ENCODE measurements at places on chromosomes 2 and 18.

DNA sequence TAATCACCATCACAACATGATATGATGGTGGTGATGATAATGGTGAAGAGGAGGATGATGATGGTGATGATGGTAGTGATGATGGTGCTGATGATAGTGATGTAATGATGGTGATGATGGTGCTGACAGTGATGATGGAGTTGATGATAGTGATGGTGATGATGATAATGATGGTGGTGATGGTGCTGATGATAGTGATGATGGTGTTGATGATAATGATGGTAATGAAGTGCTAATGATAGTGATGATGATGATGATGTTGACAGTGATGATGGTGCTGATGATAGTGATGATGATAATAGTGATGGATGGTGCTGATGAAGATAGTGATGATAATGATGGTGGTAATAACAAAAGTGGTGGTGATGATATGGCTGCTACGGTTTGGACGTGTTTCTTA is 4.4 kb upstream of the GPR148 start:
- DNase-seq = no peak

GRCh38 chr2:62467100-62467474 is 38.9 kb downstream of the TMEM17 start:
- no peak for DNase-seq

DNA sequence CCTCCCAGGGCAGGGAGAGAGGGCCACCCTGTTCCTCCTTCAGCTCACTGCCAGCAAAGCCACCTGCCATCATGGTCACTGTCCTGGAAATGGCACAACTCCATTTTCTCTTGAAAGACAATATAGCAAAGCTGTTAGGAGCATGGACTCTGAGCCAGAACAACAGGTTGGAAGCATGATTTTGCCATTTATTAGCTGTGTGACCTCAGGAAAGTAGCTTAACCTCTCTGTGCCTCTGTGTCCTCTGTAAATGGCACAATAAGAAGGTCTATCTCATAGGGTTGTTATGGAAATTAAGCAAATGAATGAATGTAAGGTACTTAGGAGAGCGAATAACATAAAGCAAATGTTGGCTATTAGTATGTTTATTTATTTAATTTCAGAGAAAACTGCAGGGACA is 730.4 kb upstream of the ID2 start:
- DNase-seq = no peak

GRCh38 chr18:51765606-51766360 is 568.3 kb upstream of the MEX3C start:
- DNase-seq = no peak

- no peak for DNase-seq
Observed at GRCh38 chr2:38654528-38655381, 11.2 kb upstream of the GALM start.

DNA sequence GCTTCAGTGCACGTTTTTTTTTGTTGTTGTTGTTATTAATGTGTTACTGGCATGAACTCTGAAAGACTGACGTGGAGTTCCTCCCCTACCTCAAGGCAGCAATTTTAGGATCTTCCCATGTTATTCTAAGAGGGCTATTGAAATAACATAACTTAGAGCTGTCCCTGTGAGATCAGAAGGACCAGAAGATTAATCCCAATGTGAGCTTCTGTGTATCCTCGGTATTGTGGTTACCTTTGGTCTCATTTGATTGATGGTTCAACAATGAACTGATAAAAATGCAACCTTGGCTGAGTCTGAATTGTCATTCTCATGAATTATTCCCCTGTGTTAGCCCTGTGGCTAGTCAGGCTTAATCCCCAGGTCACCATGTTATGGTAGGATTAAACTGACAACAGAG is 394.1 kb downstream of the TRIB2 start:
- DNase-seq = no peak

- DNase-seq = no peak
Observed at GRCh38 chr18:41058351-41059125, 896.5 kb upstream of the PIK3C3 start.

DNA sequence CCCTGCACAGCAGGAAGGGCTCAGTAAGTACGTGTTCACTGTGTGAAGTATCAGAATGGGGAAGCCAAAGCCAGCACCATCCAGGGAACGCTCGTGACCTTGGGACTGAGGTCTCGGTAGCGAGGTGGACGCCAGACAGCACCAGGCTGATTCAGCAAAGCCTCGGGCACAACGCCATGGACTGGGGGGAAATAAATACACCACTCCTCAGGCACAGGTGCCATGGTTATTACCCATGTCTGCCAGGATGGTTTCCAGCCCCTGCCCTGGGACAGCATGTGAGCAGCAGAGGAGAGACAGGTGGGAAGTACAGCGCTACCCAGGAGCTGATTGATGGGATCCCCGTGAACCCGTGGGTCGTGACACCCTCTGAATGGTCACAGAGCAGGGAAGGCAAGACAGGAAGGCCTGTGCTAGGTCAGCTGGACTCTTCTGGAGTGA is 53.0 kb downstream of the REEP1 start:
- DNase-seq = no peak

GRCh38 chr2:142435847-142436246 is 305.0 kb upstream of the LRP1B start:
- no peak for DNase-seq

GRCh38 chr2:96107708-96108065 is 8.7 kb downstream of the ADRA2B start:
- DNase-seq = no peak

DNA sequence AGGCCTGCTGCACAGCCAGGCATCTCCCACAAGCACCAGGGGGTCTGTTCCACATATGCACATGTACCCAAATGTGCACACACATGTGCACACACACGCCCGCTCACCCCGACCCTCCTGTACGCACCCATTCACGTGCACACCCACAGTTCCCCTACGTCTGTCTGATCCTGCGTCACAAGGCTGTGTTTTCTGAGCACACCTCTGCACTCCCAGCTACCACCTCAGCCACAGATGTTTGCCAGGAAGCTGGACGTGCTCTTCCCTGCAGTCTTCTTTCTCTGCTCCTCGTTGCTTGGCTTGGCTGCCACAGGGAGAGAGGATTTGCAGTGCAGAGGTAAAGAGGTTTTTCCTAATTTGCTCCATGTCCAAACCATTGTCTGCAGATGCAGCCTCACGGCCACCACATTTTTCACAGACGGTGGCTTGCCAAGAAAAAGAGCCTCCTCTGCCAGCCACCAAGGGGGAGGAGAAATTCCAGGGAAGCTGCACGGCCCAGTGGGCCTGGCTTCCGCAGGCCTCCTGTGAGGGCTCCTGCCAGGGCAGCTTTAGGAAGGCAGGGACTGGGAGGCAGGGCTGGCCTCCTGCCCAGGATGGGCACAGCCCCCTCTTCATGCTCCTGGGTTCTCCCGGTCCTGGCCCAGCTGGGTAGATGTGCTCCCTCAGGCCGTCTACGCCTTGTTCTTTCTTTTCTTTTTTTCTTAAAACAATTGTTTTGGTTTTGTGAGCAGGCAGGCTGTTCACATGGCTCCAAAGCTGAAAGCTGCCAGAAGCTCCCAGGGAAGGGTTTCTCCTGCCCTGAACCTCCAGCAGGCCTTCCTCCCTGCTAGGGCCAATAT is 29.3 kb upstream of the HS6ST1 start:
- DNase-seq = peak; percentile 71

GRCh38 chr2:53268626-53269025 is 499.0 kb upstream of the CHAC2 start:
- no peak for DNase-seq

- DNase-seq = no peak
Observed at GRCh38 chr2:238019962-238020361, 40.8 kb upstream of the SCLY start.

GRCh38 chr18:3126457-3127097 is 93.2 kb downstream of the MYOM1 start:
- no peak for DNase-seq

GRCh38 chr2:158395166-158395565 is 61.4 kb downstream of the CCDC148 start:
- DNase-seq = no peak

GRCh38 chr2:229446350-229446749 is 175.3 kb upstream of the PID1 start:
- no peak for DNase-seq

- no peak for DNase-seq
Observed at GRCh38 chr2:116416731-116417377, 1397.6 kb upstream of the DDX18 start.

DNA sequence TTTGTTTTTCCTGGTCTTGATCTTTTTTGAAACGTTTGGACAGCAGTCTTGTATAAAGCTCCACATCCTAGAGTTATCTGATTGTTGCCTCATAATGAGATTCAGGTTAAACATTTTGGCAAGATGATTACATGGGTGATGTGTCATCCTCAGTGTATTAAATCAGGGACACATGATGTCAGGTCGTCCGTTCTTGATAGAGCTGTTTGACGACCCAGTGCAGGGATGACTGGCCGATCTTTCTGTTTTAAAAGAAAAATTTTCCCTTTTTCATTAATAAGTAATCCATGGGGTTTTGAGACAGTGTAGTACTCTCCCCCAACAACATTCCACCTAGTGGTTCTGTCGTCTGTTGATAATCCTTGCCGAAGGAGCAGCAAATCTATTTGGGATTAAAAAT is 44.5 kb upstream of the SERPINB2 start:
- no peak for DNase-seq

DNA sequence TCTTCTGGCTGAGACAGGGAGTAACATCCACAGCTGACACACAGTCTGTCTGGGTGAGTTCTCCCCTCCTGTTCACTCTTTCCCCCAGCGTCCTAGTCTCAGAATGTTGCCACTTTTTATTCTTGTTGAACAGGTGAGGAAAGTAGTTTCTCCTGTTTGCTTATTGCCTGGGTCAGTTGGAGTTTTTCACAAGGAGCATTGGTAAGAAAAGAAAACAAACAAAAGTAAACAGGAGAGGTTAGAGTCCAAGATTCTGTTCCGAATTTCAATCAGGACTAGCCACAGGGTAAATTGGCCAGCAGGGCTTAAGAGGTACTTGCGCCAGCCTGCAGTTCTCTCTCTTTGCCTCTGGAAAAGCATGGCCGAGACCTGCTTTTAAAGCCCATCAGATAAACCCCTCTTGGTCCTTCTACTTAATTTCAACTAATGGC is 255.0 kb upstream of the EPAS1 start:
- DNase-seq = no peak

- no peak for DNase-seq
Observed at GRCh38 chr18:61394983-61395382, 61.8 kb downstream of the CDH20 start.

GRCh38 chr18:48800876-48801727 is 149.7 kb downstream of the SMAD7 start:
- DNase-seq = no peak

DNA sequence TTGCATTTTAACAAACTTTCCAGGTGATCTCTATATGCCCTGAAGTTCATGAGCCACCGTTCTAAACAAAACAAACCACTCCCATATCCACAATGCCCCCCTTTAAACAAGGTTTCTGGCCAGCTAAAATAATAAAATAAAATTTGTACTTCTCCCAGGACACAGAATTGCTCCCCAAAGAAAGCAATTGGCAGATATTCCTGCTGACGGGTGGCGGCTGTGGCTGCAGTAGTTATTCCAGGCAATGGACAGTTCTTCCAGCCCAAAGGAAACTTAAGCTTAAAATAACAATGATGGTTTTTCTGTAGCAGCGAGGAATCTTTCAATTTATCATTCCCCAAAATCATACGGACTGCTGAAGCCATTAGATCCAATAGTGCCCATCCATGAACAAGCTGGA is 260.5 kb upstream of the ZNF521 start:
- DNase-seq = no peak

DNA sequence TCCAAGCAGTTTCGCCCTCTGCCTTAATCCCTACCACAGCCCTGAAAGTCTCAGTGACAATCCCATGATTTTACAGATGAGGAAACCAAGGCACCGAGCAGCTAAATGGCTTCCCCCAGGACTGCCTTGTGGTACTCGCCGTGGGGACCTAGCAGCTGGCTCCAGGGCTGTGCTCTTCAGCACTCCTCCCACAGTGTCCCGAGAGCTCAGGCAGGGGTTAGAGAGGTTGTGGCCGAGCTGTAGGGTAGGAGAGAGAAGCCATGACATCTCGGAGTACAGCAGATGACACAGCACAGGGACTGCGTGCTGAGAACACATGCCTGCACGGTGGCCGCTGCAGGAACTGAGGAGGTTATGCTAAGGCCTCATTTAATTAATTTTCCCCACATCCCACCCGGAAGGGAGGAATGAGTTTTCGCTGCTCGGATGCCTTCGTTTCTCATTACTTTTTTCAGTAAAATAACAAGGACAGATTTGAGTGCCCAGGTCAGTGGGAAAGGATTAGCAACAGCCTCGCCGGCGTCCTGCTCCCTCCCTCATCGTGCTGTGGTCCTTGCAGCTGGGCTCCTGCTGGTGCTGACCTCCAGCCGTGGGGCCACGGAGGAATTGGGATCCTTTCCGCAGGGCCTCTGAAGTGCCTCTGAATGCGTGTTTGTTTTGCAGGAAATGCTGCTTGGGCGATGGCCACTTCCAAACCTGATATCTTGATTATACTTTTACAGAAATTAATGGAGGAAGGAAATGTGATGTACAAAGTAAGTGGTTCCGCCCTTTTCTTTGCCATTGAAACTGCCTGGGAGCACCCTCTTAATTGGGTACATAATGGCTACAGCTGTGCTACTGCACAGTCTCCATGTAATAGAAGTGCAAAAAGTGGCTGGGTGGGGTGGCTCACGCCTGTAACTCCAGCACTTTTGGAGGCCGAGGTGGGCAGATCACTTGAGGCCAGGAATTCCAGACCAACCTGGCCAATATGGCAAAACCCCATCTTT is 61.2 kb downstream of the WDSUB1 start:
- no peak for DNase-seq

GRCh38 chr2:226299771-226300170 is 499.8 kb downstream of the IRS1 start:
- DNase-seq = no peak

- no peak for DNase-seq
Observed at GRCh38 chr2:127572841-127573240, 37.4 kb downstream of the MYO7B start.

- no peak for DNase-seq
Observed at GRCh38 chr2:189386741-189387140, 54.5 kb upstream of the WDR75 start.

DNA sequence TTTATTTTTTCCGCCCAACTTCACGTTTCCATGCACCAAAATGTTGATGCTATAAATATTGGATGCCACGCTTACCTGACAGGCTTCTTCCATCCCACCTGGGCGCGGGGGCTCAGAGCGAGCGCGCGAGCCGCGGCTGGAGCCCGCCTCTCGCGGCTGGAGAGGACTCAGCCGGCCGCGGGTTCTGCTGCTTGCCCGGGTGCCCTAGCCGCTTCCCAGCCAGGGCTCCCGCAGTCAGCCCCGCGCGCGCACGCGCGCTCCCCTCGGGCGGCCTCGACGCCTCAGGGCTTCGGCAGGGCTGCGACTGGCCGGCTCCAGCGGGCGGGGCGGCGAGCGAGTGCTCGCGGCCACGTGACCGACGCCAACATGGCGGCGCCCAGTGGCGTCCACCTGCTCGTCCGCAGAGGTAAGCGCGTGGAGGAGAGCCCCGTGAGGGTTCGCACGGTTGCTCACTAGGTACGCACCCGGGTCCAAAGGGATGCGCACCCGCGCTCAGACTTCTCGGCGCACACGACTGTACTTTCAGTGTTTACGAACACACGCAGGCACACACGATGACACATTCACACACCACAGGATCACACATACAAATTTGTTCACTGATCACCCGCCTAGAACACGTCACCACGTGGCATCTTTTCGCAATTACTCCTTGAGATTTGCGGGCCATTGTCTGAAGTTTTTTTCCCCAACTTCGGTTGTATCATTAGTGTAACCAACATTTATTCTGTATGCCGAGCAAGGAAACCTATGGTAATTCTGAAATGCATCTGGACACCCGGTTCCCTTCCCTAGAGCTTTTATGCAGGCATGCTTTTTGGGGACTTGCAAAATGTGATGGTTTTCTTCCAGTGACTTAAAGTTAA is at the start of gene METAP1D:
Gene METAP1D (plus strand): TSS at position 350 of the 866 bp plus-strand sequence. CDS start 17 bp downstream, at position 367.
- peak; percentile 89 for DNase-seq

- DNase-seq = no peak
Observed at GRCh38 chr18:67995769-67996168, 479.2 kb upstream of the DSEL start.
